ENCODE measurements at places on chromosomes 12 and 14.
A peak's percentile ranks its signal among the peaks of the same experiment; 100 is the strongest.

GRCh38 chr14:98103705-98104104 is 1168.3 kb downstream of the BCL11B start:
- DNase-seq, result no peak

DNA sequence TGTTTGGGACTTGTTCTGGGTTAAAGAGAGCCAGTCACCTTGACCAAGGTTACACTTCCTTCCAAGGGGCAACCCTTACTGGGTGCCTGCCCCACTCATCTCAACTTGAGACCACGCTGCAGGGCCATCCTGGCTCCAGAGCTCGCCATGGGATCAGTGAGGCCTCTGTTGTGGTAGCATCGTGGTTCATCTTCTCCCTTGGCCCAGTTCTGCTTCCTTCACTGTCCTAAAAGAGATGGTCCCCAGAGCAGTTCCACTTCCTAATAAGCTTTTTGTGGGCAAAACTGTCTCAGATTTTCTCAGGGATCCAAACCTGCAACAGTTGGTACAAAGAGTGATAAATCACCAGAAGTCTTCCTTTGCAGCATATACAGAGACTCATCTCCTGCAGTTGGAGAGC is 165.9 kb upstream of the TMEM260 start:
- DNase-seq, result no peak

- DNase-seq, result no peak
These were observed 974.7 kb downstream of the GALC start for GRCh38 chr14:87018294-87018693.

DNA sequence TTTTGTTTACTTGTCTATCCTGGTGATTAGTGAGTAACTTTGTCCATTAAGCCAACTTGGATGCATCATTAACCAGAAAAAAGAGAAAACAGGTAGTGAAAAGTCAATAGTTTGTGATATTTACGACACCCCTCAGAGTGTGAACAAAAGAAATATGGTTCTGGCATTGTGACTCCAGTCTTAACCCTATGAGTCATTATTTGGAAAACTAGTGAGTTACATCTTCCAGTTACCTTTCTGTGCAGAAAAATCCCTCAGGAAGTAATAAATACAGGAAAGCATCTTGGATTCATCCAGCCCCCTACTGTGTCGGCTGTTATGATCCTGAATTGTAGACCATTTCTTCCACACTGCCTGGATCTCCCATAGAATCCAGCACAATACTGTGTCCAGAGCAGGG is 379.1 kb downstream of the GALC start:
- DNase-seq, result no peak

- no peak for DNase-seq
These were observed at the start of gene NPC2 for GRCh38 chr14:74492776-74493342. Gene NPC2 (minus strand): TSS chr14:74493305. CDS start chr14:74493274, 31 bp downstream.

DNA sequence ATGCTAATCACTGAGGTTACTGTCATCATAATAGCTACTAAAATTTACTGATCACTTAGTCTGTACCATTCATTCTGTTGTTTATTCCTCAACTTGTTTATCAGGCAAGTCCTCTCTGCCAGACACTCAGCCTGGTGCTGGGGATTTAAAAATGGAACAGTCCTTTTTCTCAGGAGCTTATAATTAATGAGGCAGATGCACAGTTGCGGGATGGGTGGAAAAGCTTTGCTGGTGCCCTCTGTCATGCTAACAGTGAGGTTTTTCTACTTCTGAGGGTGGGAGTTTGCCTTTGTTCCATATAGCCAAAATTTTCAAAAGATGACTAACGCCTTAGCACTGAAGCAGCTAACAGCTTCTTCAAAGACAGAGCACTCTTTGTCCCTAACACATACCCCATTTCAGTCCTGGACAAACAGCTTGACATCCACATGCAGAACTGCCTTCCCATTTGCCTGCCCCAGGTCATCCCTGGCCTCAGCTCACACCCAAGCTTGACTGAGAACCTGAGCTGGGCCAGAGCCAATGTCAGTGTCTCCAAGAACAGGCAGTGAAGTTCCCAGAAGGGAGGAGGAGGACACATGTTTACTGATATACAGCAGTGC is 30.8 kb upstream of the HSPB8 start:
- DNase-seq, result no peak

DNA sequence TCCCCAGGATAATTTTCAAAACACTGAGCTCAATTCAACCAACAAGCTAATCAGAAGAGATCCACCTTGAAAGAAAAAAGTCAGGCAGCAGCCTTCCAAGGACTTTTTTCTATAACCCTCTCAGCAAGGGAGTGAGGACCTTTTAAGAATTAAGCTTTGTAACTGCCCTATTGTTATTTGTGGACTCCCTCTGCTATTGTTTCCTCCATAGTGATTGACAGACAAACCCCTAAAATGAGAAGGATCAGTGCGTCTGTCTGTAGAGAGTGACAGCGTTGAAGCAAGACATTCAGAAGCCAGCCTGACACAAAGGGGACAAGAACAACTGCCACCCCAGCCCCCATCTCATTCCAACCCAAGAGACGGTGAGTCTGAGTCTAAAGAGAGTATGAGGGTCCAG is 30.3 kb upstream of the BTG1 start:
- DNase-seq, result no peak

DNA sequence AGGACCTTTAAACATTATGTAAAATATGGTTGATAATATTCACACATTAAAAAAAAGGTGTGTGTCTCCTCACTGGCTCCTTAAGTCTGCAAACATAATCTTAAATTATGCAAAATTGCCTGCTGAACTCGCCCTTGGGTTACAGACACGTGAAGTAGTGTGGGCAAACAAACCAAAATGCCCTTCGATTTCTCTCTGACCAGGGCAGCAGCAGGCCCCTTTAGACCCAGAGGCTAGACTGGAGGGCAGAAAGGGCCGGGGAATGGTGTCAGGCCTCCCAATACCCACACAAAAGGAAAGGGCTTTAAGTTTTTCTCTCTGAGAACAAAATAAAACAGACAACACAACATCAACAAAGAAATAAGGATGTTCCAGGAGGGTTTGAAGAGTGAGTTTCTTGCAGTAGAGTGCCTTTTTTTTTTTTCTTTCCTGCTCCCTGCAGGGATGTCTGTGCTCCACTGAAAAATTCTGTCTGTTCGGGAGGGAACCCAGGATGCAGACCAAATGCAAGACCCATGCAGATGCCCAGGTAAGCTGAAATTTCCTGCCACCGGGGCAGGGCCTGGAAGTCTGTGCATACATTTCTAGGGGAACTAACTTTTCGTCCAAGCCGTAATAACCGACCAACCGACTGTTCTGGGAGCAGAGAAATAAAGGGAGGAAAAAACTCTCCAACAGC is 1.7 kb downstream of the TBX3 start:
- DNase-seq, result no peak

- no peak for DNase-seq
These were observed 11.0 kb downstream of the SLCO1A2 start for GRCh38 chr12:21323736-21324135.

DNA sequence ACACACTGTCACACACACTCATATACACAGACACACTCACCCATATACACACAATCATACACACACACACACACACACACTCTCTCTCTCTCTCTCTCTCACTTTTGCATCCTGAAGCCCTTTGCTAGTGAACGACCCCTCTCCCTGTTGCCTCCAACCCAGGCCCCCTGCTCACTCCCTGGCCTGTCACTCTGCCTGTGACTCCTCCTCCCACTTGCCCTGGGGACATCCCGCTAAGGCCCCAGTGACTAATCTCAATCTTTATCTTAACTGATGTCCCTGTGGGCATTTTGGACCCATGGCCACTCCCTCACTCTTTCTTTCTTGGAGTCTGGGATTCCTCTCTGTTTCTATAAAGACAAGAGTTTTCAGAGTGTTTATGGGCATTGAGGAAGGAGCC is 10.9 kb upstream of the DLK1 start:
- DNase-seq, result no peak

GRCh38 chr12:62123721-62124203 is 136.4 kb upstream of the USP15 start:
- peak; percentile 44 for DNase-seq

- DNase-seq, result no peak
These were observed 16.7 kb upstream of the TMEM260 start for GRCh38 chr14:56562883-56563282.

- no peak for DNase-seq
These were observed 20.5 kb downstream of the DERA start for GRCh38 chr12:15931590-15932053.

GRCh38 chr12:78959556-78959955 is 95.0 kb downstream of the SYT1 start:
- no peak for DNase-seq

- peak; percentile 71 for DNase-seq
These were observed 2.4 kb upstream of the KIF26A start for GRCh38 chr14:104135904-104136471.

DNA sequence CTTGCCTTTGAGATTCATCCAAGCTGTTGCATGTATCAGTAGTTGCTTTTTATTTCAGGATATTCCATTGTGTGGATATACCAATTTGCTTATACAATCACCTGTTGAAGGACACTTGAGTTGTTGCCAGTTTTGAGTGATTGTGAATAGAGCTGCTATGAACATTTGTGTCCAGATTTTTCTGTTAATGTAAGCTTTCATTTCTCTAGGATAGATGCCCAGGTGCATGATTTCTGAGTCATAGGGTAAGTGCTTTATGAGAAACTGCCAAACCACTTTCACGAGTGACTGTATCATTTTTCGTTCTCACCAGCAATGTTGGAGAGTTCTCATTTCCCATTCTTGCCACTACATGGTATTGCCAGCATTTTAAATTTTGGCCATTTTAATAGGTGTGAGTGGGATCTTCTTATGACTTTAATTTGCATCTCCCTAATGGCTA is 434.6 kb upstream of the RGS6 start:
- DNase-seq, result no peak

GRCh38 chr12:12201274-12201758 is 65.5 kb downstream of the LRP6 start:
- DNase-seq, result no peak

DNA sequence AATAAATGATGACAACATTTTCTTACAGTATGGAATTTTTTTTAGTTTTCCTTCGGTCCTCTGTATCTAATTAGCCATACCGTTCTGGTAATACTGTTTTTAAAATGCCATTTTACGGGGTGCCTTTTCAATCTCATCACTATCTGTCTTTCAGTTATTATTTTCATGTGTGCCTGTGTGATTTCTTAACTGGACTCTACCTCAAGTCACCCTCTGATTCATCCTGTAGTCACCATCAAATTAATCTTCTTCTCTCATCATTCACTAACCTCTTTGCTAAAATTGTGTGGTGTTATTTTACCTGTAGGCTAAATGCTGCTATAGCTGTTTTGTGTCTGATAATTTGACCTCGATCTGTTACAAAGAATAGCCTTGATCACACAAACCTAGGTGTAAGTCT is 16.0 kb upstream of the CCT2 start:
- no peak for DNase-seq

GRCh38 chr12:11927286-11927935 is 143.3 kb upstream of the BCL2L14 start:
- no peak for DNase-seq

GRCh38 chr14:23057757-23058653 is 685 bp upstream of the CDH24 start:
- peak; percentile 91 for DNase-seq

GRCh38 chr12:6394398-6394797 is 10.4 kb downstream of the LTBR start:
- no peak for DNase-seq

GRCh38 chr12:681568-682256 is 18.5 kb upstream of the NINJ2 start:
- no peak for DNase-seq

DNA sequence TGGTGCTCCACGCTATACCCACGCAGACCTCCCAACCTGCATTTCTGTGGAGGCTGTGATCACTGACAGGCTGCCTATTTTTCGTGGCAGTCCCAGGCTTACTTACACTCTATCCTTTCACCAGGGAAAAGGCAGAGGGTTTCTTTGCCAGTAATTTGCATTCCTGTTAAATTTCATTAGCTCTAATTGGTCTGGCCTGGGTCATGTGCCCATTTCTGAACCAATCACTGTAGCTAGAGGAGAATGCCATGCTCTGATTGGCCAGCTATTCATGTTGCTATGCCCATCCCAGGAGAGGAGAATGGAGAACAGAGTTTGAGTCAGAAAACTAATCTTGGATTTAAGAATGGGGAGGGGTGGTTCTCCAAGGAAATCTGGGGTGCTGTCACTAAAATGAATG is 43.2 kb upstream of the TUNAR start:
- no peak for DNase-seq

DNA sequence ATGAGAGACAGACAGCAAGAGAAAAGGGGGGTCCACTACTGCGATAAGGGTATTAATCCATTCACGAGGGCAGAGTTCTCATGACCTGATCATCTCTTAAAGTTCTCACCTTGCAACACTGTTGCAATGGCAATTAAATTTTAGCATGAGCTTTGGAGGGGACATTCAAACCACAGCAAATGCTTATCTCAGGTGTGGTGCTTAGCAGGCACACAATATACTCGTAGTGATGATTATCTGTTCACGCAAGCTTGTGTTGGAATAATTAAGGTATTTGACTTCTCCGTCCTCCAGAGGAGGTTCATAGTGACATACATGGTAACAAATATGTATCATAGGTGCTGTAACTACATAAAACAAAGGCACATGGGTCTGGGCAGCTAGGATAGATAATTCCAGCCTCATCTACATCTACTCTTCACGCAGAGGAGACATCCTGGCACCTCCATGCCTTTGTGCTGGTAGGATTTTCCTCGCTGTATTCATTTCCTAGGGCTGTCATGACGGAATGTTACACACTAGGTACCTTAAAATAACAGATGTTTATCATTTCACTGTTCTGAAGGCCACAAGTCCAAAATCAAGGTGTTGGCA is 221.2 kb downstream of the RBM19 start:
- no peak for DNase-seq

- no peak for DNase-seq
These were observed 1170.7 kb downstream of the BCL11B start for GRCh38 chr14:98101323-98101722.

- DNase-seq, result no peak
These were observed 47.8 kb downstream of the VRK1 start for GRCh38 chr14:96844857-96845570.

DNA sequence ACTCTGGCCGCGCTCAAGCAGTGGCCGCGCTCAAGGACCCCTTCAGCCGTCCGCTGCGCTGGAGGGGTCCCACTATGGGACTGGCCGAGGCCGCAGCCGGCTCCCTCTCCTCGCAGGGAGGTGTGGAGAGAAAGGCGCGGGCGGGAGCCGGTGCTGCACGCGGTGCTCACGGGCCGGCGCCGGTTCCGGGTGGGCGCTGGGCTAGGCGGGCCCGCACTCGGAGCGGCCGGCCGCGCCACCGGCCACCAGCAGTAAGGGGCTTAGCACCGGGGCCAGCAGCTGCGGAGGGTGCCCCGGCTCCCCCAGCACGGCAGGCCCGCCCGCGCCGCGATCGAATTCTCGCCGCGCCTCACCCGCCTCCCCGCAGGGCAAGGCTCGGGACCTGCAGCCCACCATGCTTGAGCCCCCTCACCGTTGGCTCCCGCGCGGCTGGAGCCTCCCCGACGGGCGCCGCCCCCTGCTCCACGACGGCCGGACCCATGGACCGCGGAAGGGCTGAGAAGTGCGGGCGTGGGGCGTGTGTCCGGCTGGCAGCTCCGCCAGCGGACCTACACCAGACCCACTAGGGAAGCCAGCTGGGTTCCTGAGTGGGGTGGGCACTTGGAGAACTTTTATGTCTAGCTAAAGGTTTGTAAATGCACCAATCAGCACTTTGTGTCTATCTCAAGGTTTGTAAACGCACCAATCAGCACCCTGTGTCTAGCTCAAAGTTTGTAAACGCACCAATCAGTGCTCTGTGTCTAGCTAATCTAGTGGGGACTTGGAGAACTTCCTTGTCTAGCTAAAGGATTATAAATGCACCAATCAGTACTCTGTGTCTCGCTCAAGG is 49.5 kb downstream of the KLHL28 start:
- DNase-seq, result peak; percentile 74
